Left ventricle myocardium inferior (tissue), 1 donor: ENCODE measurements at places on chromosomes 2 and 18. TPM values are rescaled to one million over a fixed set of nuclear protein-coding genes. Genes with fewer than 3 reads are reported as not detected.

DNA sequence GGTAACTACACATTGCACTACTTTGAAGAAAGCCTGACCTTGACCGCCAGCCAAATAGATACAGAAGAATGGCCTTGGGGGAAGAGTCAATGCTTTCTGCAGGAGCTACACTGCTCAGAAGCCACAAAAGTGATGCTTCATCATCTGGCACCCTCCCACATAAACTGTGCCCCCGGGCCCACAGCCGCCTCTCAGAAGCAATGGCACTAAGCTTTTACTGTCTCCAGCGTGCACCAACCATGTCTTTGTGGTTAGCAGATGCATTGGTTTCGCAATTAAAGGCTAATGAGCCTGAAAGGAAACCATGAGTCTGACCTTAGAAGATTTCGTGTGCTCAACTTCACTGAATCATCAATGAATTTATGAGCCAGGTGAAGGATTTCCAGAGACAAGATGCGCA is 209.4 kb upstream of the TRIB2 start:
- H3K27ac ChIP-seq: no peak overlapping the region
- DNase-seq: no peak
- H3K27me3 ChIP-seq: no peaks in the 10 kb centered on the region
- peaks cover 8% of the 10 kb centered on the region for H3K4me1 ChIP-seq

- peaks cover 49% of the 10 kb centered on the region for H3K27me3 ChIP-seq
- no peak overlapping the region for H3K4me3 ChIP-seq
- no peak for DNase-seq
- H3K27ac ChIP-seq: no peak overlapping the region
- no peaks in the 10 kb centered on the region for H3K4me1 ChIP-seq
Measured at GRCh38 chr2:72118386-72118785, 29.3 kb downstream of the CYP26B1 start.

- H3K27ac ChIP-seq: no peak overlapping the region
- no peaks in the 10 kb centered on the region for H3K27me3 ChIP-seq
- H3K4me1 ChIP-seq: peaks cover 12% of the 10 kb centered on the region
- H3K4me3 ChIP-seq: no peak overlapping the region
Measured at GRCh38 chr2:173232956-173233744, 121.5 kb upstream of the CDCA7 start.

DNA sequence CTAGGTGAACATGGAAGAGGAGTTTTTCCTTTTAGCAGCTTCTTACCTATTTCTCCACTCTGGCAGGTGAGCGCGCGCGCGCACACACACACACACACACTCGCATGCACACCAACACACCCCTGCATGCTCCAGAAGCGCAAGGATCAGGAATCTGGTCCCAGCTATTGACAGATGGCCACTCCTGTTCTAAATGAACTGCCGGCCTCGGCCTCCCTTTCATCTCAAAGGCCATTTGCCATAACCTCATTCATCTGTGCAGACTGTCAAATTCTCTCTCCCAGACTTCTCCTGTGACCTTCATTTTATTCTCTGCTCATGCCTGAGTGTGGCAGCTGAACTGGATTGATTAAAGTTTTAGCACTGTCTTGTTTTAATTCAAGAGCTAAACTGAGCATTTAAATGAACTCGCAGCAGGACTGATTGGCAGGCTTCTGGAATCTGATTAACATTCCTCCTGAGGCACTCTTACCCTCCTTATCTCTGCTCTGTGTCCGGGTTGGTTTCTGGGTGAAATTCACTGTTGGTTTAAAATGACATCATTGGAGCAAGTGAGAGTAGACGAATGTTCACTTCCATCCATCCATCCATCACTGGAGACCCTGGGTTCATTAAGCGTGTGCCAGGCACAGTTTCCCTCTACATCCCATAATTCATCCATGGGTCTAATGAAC is 58.8 kb downstream of the FECH start:
- H3K27me3 ChIP-seq: peaks cover 28% of the 10 kb centered on the region
- H3K36me3 ChIP-seq: no peaks in the 10 kb centered on the region
- peaks cover 3% of the 10 kb centered on the region for H3K4me1 ChIP-seq
- no peak overlapping the region for H3K4me3 ChIP-seq
- no peak overlapping the region for H3K27ac ChIP-seq

The ZNF396 gene
- 0.71 TPM for total RNA-seq

The HOXD12 gene
- total RNA-seq: not detected

GRCh38 chr2:233807215-233807865 is 29.2 kb downstream of the MROH2A start:
- DNase-seq: no peak
- peaks cover 77% of the 10 kb centered on the region for H3K27me3 ChIP-seq

- H3K4me3 ChIP-seq: no peak overlapping the region
- H3K36me3 ChIP-seq: no peaks in the 10 kb centered on the region
- DNase-seq: no peak
- no peak overlapping the region for H3K27ac ChIP-seq
- H3K4me1 ChIP-seq: peaks cover 16% of the 10 kb centered on the region
Measured at GRCh38 chr2:142134911-142135310, 4.1 kb upstream of the LRP1B start.

DNA sequence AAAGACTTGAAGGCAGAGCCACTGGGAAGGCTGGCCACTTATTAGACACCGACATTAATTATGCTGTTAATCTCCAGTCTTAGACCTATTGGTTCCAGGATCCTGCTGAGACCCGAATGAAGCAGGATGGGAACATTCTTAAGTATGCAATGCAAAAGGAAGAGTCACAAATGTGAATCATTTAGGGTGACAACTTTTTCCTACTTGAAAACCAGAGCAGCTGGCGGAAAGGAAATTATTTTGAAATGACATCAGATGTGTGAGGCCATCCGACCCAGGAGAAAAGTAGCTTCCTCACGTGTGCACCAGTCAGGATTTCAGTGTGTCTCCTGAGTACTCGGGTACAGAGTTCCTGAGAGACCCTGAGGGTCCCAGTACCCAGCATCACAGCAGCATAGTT is 222.9 kb upstream of the NCKAP5 start:
- no peak overlapping the region for H3K4me3 ChIP-seq
- no peak for DNase-seq
- H3K4me1 ChIP-seq: no peaks in the 10 kb centered on the region
- H3K27ac ChIP-seq: no peak overlapping the region

DNA sequence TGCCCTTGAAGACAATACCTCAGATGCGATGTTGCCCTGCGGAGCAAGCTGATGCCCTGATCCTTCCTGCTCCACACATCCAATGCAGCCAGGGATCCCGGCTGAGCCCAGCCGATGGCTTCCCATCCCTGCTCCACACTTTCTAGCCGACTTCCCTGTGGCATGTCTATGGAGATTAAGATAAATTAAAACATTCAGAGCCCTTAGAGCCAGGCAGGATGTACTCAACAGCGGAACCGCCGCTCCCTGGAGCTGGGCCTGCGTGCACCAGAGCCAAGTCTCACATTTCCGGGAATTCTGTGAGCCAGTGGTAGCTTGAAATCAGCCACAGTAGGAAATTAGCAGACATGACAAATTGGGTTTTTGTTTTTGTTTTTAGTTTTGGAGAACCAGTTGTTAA is 620.6 kb downstream of the GALR1 start:
- peak overlapping the region; percentile 53 for H3K27ac ChIP-seq
- H3K36me3 ChIP-seq: no peaks in the 10 kb centered on the region
- peaks cover 38% of the 10 kb centered on the region for H3K27me3 ChIP-seq
- H3K4me1 ChIP-seq: no peaks in the 10 kb centered on the region
- DNase-seq: no peak

DNA sequence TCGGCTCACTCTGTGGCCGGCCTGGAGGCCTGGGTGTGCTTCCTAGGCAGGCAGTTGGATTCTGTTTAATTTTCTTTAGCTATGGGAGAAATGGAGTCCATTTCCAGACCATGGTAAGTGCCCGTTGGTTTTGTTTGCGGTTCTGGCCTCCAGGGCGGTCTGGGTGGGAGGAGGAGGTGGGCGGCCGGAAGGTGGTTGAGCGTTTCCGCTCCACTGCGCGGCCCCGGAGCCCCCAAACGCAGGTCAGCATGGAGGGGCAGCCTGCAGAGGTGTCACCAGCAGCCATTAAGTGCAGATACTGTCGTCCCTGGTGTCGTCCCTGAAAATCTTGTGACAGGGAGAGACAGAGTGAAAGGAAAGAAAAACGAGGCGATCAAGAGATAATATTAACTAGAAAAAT is 303.9 kb downstream of the GBX2 start:
- DNase-seq: no peak
- no peaks in the 10 kb centered on the region for H3K36me3 ChIP-seq
- H3K27me3 ChIP-seq: no peaks in the 10 kb centered on the region
- H3K4me1 ChIP-seq: peaks cover 41% of the 10 kb centered on the region
- no peak overlapping the region for H3K4me3 ChIP-seq
- H3K27ac ChIP-seq: no peak overlapping the region

- DNase-seq: no peak
- H3K27ac ChIP-seq: no peak overlapping the region
- H3K4me1 ChIP-seq: peaks cover 41% of the 10 kb centered on the region
- no peaks in the 10 kb centered on the region for H3K27me3 ChIP-seq
Measured at GRCh38 chr2:203352604-203353255, 24.5 kb downstream of the ABI2 start.

The PIEZO2 gene
- 0.33 TPM for total RNA-seq

DNA sequence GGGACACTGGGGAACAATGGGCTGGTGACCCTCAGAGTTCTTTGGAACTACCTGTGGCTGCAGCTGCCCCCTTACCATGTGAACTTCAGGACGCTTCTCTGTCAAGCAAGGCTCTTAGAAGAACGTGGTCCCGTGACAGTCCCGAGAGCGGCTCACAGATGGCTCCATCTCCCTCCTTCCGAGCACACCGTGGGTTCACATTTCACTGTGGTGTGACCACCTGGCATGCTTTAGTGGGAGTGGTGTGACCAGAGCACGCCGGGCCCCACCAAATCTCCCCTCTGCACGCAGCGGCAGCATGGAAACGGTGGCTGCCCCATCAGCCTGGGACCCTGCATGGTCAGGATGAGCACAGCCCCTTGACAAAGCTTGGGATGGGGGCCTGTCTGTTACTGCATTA is 9.7 kb upstream of the TPO start:
- H3K4me1 ChIP-seq: no peaks in the 10 kb centered on the region
- H3K36me3 ChIP-seq: no peaks in the 10 kb centered on the region
- no peak for DNase-seq

The ADRA2B gene
- total RNA-seq: 2.9 TPM

The RGPD3 gene
- total RNA-seq: not detected

DNA sequence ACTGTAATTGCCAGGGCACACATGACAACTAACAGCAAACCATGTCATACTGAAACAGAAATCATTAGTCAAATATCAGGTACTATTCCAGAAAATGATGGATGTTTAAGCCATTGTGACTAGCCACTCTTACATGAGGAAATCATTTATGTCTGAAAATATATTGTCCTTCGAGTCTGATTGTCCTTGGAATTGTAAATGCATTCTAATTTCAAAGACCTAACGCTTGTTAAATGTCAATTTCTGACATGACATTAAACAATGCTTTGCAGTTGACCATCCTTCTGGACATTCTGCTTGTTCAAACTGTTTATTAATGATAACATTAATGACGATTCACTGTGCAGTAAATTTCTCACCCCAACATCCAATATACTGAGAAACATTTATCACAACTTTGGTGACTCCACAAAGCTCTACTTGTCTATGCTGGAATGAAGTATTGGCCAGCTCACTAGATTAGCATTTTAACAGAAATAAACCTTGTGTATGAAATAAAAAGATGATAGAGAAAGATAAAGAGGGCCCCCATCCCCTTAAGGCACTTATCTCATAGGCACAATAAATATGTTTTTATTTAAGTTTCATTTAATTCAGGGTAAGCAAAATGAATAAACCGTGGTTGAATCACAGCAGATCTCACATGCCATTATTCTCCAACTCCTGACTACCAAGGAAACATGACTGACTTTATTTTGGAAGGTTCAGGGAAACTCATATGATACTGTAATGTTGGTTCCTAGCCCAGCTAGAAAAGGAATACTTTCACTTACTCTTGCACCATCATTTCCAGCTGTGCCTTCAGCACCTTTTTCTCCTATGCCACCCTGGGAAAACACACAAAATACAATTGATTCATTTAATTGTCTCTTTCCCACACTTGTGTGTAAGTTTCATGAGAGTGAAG is 82.3 kb downstream of the COL3A1 start:
- H3K27me3 ChIP-seq: no peaks in the 10 kb centered on the region
- no peaks in the 10 kb centered on the region for H3K4me1 ChIP-seq

DNA sequence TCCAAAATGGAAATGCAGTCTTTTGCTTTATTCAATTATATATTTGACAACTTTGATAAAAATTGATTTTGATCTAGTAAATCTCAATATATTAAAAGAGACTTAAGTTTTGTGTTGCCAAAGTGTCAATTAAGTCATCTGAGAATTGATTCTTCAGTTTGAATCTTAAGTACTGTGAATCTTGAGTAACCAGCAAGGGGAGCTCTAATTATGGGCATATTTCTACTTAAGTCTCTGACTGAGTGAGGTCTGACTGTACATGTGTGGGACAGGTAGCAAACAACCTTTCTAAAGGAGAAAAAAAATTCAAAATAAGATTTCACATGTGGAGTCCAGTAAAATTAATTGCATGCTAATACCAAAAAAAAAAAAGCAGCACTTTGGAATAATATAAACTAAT is 503.7 kb upstream of the SLC8A1 start:
- H3K4me1 ChIP-seq: no peaks in the 10 kb centered on the region
- no peak overlapping the region for H3K27ac ChIP-seq
- no peak overlapping the region for H3K4me3 ChIP-seq
- H3K36me3 ChIP-seq: no peaks in the 10 kb centered on the region
- H3K27me3 ChIP-seq: no peaks in the 10 kb centered on the region

- H3K27ac ChIP-seq: no peak overlapping the region
- H3K4me1 ChIP-seq: peaks cover 9% of the 10 kb centered on the region
- H3K36me3 ChIP-seq: no peaks in the 10 kb centered on the region
- H3K27me3 ChIP-seq: no peaks in the 10 kb centered on the region
Measured at GRCh38 chr2:15756882-15757819, 165.5 kb downstream of the DDX1 start.

The SUMO1 gene
- total RNA-seq: 71.2 TPM

GRCh38 chr2:140248623-140249022 is 1468.4 kb upstream of the NXPH2 start:
- H3K4me3 ChIP-seq: no peak overlapping the region
- H3K4me1 ChIP-seq: peaks cover 5% of the 10 kb centered on the region
- no peak for DNase-seq
- no peaks in the 10 kb centered on the region for H3K27me3 ChIP-seq
- H3K36me3 ChIP-seq: no peaks in the 10 kb centered on the region
- peak overlapping the region; percentile 24 for H3K27ac ChIP-seq

DNA sequence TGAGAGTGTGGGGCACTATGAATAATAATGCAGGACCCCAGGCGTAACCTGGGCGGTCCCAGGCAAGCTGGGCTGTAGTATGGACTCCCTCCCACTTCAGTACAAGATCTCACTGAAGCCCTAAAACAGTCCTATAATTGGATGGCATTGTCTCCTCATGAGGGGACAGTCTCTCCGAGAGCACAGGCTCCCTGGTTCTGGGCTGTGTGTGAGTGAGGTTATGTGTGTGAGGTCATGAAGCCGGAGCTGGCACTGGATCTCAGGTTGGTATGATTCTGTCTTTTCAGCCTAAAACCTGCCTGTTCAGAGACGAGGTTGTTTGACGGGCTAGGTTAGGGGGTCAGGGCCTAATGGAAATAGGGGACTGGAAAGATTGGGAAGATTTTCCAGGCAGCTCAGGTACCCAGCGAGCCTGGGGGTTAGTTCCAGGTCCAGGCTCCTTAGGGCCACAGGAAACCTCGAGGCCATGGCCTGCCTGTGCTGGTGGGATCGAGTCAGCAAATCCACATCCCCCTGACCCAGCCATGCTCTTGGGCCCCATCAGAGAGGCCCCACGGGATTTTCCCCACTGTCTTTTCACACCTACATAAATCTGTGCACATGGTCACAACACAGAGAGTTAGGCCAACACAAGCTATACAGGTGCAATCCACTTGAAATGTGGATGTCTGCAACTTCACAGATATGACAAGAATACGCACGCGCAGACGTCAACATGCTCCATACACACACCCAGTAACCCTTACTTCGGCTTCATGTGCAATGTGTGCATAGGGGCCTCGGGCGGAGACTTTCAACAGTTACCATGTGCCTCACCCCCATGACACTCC is 94.8 kb downstream of the INHBB start:
- H3K27me3 ChIP-seq: peaks cover 77% of the 10 kb centered on the region
- H3K4me1 ChIP-seq: peaks cover 17% of the 10 kb centered on the region
- H3K36me3 ChIP-seq: no peaks in the 10 kb centered on the region
- H3K27ac ChIP-seq: no peak overlapping the region
- no peak overlapping the region for H3K4me3 ChIP-seq
